Purkinje cell (primary cell): ENCODE measurements at places on chromosomes 5 and 9. TPM values are rescaled to one million over a fixed set of nuclear protein-coding genes. Genes with fewer than 3 reads are reported as not detected.

Gene SPARC
- 35.7 and 37.1 TPM in 2 replicates for polyA plus RNA-seq

Gene COL27A1
- polyA plus RNA-seq = 1.8 and 2.9 TPM in 2 replicates

Gene PTCH1
- polyA plus RNA-seq = 4.2 and 6.5 TPM in 2 replicates

Gene FOXD4L6
- polyA plus RNA-seq = 0.57 TPM in 1 of 2 replicates, not detected in the other

Gene GRXCR2
- not detected in 2 replicates for polyA plus RNA-seq

Gene PAM
- 2.2 and 13.8 TPM in 2 replicates for polyA plus RNA-seq

Gene ENTR1
- polyA plus RNA-seq = 0.69 and 3.4 TPM in 2 replicates

Gene SLC36A1
- polyA plus RNA-seq = 0.78 and 1.5 TPM in 2 replicates

Gene TAF1L
- not detected in 2 replicates for polyA plus RNA-seq

Gene AQP7
- polyA plus RNA-seq = not detected in 2 replicates

Gene ADAMTS13
- polyA plus RNA-seq = 1.7 and 3.4 TPM in 2 replicates

Gene IRX2
- 2.1 and 6.0 TPM in 2 replicates for polyA plus RNA-seq

Gene PPP3R2
- 0.31 TPM in 1 of 2 replicates, not detected in the other for polyA plus RNA-seq

Gene PCDHGB7
- 0.35 TPM in 1 of 2 replicates, not detected in the other for polyA plus RNA-seq

Gene HAVCR1
- polyA plus RNA-seq = not detected in 2 replicates

Gene PPIC
- 17.1 and 19.9 TPM in 2 replicates for polyA plus RNA-seq

Gene FGD3
- polyA plus RNA-seq = not detected in 2 replicates

Gene C5orf58
- not detected in 2 replicates for polyA plus RNA-seq

Gene WNK2
- 8.7 and 17.7 TPM in 2 replicates for polyA plus RNA-seq

Gene PCDHA12
- 1.1 and 1.2 TPM in 2 replicates for polyA plus RNA-seq

Gene SLC45A2
- polyA plus RNA-seq = 1.8 TPM in 1 of 2 replicates, not detected in the other

Gene SHLD3
- 0.13 and 3.7 TPM in 2 replicates for polyA plus RNA-seq

Gene BBLN
- 10.5 and 53.4 TPM in 2 replicates for polyA plus RNA-seq
